Aorta (tissue), 5 donors: ENCODE measurements at places on chromosomes 1 and 21. TPM values are rescaled to one million over a fixed set of nuclear protein-coding genes. Genes with fewer than 3 reads are reported as not detected.
A peak's percentile ranks its signal among the peaks of the same experiment; 100 is the strongest.

DNA sequence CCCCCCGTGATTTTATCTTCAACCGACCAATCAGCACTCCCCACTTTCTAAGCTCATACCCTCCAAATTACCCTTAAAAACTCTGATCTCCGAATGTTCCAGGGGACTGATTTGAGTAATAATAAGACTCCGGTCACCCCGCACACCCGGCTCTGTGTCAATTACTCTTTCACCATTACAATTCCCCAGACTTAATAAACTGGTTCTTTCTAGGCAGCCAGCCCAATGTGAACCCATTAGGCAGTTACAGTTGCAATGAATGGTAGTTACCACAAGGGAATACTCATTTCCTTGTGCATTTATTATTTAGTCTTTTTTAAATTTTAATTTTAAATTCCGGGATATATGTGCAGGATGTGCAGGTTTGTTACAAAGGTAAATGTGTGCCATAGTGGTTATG lies 177.9 kb downstream of the HFM1 start:
- DNase-seq = no peak

GRCh38 chr1:203408486-203409481 lies 57.9 kb upstream of the FMOD start:
- DNase-seq = peak; percentile 95

DNA sequence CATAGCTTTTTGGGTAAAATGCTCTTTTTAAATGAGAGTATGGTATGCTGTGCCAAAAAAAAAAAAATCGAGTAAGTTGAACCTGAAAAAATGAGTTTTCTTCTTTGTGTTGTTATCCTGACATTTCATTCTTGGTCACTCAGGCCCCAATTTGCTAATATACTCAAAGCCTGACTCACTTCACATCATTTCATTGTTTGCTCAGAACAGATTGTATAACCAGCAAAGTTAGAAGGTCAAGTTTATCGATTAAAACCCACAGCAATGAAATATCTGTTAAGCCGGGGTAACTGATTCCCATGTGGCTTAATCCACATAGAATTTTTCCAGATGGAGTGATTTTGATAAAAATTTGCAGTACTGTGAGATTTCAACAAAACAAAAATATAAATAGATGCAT lies 363.7 kb downstream of the NEGR1 start:
- no peak for DNase-seq

- DNase-seq = no peak
Measured at GRCh38 chr1:61285371-61285885, 203.1 kb downstream of the NFIA start.

- DNase-seq = peak; percentile 80
Measured at GRCh38 chr1:58922302-58923089, 138.6 kb upstream of the JUN start.

The ADAMTS1 gene
- 265 TPM for total RNA-seq

The ZBTB37 gene
- total RNA-seq = 14.2 TPM
